ENCODE measurements at places on chromosomes 1 and 21.
A peak's percentile ranks its signal among the peaks of the same experiment; 100 is the strongest.

DNA sequence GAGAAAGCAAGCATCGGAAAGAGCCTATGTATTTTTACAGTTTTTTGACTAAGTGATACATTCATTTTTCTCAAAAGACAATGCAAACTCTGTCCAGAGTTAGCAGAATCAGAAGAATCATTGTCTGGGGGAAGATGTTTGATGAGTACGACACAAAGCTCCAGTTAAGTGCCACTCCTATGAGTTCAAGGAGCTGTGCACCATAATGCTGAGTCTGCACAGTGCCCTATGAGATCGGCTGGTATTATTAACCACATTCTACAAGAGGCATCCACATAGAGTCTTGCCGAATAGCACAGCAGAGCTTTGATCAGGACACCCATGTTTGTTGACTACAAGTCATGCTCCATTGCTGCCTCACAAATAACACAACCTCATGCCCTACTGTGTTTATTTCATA, 54.9 kb upstream of the RAP1GAP start:
- no peak for DNase-seq

DNA sequence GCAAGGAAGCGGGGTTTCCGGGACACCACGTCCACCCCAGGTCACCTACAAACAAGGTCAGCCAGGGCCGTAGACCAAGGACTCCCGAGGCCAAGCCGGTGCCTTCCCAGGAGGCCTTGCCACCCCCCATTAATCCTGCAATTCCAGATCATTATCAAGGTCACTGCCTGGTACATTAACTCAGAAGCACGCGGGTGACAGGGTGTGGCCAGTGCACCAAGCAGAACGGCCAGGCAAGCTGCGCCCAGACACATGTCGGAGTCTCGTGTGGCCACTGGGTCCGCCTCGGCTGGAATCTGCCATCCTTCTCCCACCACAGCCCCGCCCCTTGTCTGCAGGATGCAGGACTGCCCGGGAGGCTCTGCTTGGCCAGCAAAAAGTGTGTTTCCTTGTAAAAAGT, 144.7 kb downstream of the PRDM16 start:
- DNase-seq, result no peak

DNA sequence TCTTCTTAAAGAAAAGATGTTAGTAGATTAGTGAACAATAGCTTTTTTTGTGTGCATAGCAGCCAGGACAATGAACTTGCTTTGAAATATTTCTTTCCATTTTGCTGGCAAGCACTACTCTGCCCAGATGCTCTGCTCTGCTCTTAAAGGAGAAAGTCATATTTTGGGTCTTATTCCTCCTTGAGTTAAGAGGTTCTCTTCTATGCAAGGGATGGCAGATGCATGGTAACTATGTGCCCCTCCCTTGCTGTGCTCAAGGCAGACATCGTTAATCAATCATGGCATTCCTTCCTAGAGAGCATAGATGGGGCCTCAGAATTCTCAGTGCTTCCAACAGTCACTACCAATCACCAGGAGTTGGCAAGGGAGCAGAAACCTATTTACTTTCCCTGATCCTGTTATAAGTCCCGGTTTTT, 27.6 kb downstream of the NIPAL3 start:
- no peak for DNase-seq

DNA sequence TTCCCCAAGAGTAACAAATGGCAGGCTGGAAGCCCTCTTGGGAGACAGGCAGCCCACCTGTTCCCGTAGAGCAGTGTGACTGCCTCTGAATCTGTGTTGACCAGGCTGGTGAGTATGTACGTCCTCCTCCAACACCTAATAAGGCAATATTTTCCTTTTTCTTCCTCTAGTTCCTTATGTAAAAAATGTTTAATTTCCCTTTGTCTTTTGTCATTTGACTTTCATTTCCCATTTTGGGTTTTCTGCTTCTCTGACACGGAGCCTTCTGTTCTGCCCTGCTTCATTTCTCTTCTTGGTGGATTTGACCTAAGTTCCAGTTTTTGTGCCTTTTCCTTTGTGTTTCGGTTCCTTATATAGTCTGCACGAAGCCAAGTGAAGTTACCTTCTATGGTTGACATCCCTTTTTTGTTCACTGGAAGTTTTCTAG, 65.8 kb upstream of the ATF3 start:
- DNase-seq, result no peak

- DNase-seq, result peak; percentile 67
These were observed 1144.6 kb upstream of the ADGRL2 start for GRCh38 chr1:80656014-80656636.

GRCh38 chr1:205353612-205354011, 3.1 kb downstream of the KLHDC8A start:
- DNase-seq, result no peak

DNA sequence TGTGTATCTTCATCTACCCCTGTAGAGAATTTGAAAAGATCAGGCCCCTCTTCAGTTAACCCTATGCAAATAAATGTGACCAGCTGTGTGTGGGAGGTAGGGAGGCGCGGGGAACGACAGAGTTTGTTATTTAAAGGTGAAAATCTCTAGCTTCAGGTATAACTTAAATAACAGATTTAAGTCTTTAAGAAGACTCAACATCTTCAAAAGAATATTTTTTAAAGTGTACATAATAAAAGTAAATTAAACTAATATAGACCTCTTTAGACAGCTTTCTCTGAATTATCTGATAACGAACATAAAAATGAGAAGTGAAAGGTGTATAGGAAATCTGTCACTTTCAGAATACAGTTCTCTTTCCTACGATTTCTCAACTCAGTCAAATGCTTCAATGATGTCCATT, 16.0 kb downstream of the ANGPTL3 start:
- DNase-seq, result no peak

- no peak for DNase-seq
These were observed 4.3 kb downstream of the GPR88 start for GRCh38 chr1:100542285-100542684.

DNA sequence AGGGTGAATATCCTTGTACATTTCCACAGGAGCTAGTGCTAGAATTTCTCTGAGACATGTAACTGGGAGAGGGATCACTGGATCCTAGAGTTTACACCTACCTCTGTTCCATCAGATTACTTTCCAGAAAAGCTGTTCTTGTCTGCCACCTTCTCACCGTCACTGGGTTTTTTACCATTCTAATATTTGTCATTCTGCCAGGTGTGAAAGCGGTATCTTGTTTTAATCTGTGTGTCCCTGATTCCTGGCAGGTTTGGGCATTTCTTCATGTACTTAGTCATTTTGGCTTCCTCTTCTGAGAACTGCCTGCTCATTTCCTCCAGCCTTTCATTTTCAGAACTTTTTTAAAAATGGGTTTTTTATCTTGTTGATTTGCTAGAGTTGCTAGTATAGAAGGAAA, 5.1 kb downstream of the PMF1 start:
- no peak for DNase-seq

All from SHP77 (cell line).